Activated T-cell treated with anti-CD3 and anti-CD28 coated beads for 1 hour (primary cell): ENCODE measurements at places on chromosomes 1 and 21.
A peak's percentile ranks its signal among the peaks of the same experiment; 100 is the strongest.

- no peak for DNase-seq
Observed at GRCh38 chr1:158485455-158485854, 13.4 kb downstream of the OR10R2 start.

DNA sequence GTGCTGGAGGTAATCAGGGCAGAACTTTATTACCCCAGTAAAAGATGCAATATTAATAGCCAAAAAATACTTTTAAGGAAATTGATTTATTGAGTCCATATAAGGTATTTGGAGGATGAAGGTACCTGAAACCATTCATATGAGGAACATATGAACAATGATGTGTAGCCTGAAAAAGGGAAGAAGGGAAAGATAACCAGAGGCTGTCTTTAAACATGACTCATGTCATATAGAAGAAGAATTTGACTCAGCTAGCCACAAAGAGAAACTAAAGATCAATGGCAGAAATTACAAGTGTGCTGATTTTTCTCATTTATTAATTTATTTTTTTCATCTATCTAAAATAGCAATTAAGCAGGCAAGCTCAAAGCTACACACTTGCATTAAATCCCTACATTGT, 136.2 kb upstream of the DUSP10 start:
- no peak for DNase-seq

GRCh38 chr1:2914702-2915101, 106.6 kb upstream of the ACTRT2 start:
- DNase-seq: no peak

- no peak for DNase-seq
Observed at GRCh38 chr21:45844181-45844580, 137.4 kb upstream of the COL6A1 start.

DNA sequence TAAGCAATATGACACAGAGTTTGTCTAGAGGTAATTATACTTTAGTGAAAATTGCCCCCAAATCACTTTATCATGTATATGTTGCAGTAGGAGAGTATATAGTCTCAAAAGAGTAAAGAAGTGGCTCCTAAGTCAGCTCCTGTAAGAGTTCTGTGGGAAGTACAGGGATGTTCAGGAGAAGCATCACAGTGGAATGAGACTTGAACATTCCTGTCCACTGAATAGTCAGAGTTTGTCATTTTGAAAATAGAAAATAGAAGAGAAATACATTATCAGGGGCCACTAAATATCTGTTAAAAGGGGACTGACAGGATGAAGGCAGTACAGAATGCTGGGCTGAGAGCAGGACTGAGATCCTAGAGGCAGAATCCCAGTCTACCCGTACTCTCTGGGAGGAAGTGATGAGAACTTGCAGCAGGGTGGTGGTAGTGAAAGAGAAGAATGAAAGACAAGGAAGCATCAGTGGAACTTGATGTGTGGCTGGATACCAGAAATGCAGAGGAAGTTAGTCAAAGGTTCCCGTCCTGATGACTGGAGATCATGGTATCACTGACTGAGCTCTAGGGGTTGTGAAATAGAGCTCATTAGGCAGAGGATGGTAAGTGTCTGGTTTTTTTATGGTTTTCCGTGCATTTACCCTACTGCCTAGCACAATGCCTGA, 153.4 kb downstream of the FMN2 start:
- no peak for DNase-seq

- no peak for DNase-seq
Observed at GRCh38 chr1:107141491-107142126, 770 bp downstream of the NTNG1 start.

DNA sequence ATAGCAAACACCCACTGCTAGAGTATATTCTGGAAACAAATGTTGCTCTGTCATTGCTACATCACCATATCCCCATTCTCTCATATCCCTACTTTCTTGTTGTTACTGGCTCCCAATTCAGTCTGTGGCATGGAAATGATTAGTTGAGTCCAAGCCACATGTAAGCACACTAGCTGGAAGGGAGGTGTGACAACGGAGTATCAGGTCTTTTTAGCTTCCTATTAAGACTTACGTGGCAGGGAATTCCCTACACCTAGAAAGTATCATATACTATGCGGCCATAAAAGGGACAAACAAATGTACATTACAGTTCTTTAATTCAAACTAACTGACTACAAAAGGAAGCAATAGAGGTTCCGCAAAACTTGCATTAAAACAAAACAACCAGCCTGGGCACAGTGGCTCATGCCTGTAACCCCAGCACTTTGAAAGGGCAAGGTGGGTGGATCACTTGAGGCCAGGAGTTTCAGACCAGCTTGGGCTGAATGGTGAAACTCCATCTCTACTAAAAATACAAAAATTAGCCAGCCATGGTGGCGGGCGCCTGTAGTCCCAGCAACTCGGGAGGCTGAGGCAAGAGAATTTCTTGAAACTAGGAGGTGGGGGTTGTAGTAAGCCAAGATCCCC, 48.6 kb downstream of the INTS7 start:
- DNase-seq: no peak

DNA sequence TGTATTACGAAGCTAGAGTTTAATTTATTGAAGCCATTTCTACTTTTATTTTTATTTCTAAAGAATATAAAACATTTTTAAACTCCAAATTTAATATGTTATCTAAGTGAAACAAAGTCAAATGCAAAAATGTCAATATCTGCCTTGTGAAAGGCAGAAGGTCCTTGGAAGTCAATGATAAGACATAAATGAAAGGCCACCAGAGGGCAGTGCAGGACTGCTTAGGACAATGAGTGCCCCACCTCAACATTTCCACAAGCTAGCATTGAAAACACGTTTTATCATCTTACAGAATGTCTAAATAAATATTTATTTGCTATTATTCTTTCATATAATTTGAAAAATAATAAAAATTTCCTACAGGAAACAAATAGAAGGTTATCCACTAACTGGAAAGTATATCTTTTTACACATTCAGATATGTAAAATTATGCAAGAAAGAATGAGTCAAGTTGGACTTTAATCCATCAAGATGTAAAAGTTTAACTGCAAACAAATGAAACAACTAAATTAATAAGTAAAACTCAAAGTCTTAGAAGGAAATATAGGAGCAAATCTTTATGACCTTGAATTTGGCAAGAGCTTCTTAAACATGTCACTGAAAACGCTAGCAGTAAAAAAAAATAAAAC, 140.1 kb upstream of the FMN2 start:
- peak; percentile 41 for DNase-seq

DNA sequence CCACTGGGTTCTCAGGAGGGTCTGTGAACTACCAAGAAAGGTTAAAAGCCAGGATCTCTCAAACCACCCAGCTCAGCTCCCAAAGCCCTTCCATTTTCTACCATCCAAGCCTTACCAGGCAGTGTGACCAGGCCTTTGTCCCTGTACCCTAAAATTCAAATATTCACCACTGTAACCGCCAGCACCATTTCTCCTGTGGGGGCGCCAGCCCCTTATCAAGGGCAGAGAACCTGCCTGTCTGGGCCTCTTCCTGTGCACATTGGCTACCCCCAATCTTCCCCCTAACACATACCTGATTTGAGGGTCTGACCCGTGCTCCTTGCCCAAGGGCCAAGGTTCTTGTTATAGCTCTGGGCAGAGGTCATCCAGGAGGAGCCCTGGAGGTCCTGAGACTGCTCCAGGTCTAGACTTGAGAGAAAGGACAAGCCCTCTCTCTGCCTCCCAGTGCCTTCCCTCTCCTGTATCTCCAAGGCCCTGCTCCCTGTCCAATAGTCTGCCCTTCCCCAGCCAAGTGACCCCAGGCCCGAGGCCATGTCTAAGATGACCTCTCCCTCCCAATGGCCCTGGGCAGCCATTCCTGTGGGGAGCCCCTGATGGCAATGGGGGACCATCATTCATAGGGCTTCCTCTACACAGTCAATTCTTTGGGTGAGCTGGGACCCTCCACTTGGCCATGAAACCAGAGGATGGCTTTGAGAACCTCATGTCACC, 78.5 kb downstream of the FHAD1 start:
- no peak for DNase-seq

DNA sequence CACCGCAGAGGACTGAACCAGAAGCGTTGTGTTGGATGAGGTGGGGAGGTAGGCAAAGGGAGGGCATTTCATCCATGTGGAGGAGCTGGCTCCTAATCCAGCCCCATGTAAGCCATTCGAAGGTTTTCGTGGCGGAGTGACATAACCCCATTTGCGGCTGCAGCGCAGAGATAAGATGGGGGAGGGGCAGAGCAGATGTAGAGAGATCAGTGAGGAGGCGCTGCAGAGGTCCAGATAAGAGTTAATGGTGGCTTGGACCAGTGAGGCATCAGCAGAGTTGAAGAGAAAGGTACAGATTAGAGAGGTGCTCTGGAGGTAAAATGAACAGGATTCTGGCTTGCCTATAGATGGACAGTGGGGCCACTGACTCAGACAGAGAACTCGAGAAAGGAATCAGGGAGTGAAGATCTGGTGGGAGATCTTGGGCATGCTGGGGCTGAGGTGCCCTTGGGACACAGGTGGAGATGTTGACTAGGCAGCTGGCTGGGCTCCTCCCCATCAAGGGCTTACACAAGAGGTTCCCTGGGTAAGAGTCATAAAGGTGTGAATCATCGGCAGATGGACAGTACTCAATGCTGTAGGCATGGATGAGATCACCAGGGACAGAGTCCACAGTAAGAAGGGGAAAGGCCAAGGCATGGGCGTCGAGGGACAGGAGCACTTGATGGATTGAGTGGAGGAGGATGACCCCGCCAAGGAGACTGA, 7.8 kb upstream of the PTPRF start:
- DNase-seq: no peak

DNA sequence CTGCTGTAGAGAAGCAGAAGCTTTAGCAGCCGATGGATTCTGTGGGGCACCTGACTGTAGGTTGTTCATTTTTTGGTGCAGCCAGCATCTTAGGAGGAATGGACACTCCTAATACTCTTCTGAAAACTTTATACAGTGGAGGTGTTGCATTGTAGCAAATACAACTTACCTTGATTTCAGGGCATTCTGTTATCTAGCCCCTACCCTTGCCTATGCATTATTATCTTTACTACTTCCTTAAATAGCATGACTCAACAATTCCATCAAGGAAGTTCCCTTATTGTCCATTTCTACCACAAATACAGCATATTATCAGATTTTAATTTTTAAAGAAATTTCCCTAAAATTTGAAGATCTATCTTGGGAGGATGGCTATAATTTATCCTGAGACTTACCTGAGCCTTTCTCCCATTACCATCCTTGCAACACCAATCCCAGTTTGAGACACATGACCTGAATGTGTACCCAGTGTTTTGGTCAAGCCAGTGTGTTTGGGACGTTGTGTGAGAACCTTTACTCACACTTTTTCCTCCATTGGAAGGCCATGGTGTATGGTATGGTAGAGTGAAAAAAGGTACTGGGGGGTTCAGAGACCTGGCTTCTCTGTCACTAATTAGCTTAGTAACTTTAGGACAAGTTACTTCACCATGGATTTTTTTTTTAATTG, 9.2 kb downstream of the POU2F1 start:
- DNase-seq: no peak

DNA sequence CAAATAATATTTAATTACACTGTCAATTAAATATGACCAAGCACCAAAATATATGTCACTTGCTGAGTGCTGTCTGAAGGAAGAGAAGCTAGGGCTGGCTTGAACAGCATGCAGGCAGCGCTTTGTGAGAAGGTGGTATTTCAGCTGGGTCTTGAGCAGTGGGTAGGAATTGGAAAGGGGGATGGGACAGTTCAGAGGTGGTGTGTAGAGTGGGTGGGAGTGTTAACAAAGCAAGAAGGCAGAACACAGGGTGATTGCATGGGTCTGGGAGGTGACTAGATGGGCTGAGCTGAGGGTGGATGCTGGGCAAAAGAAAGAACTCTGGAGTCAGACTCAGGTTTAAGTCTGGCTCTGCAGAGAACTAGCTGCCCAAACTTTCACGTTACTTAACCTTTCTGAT, 14.3 kb upstream of the ETV3 start:
- DNase-seq: no peak

DNA sequence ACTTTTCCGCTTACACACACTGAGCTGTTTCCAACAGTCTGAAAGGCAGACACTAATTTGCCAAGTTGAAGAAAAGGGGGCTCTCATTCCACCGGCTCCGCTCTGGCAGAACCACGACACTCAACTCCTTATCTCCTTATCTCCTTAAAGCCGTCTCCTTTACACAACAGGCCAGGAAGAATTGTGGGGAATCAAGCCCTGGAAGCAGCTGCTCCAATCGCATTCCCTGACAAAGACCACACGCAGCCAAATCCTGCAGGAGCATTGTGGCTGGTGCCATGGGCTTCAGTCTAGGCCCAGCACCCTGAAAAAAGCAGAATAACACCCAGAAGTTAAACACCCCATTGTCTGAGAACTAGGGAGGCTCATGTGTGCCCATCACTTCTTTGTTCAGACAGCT, 24.1 kb downstream of the SUSD4 start:
- no peak for DNase-seq

DNA sequence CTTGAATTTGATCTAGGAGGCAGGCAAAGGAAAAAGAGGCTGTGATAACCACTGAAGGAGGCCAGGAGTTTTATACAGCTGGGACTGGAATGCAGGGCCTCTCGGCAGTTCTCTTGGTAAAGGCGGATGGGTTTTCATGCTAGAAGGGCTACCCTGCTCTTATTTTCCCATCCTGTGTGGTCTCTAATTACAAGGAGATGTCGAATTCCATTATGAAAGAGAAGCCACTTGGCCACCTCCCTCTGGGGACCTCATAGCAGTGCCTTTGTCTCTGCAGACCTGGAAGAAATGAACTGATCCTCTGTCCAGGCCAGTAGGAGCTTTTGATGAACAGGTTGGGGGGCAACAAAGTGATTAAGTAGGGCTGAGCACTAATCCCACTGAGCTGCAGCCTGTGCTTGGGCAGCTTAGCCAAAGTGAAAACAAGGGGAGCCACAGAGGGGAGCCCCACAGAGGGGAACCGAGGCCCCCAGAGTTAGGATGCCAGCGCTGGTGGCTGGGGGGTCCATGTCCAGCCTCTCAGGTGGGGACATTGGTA, 42.2 kb upstream of the BCAR3 start:
- no peak for DNase-seq

DNA sequence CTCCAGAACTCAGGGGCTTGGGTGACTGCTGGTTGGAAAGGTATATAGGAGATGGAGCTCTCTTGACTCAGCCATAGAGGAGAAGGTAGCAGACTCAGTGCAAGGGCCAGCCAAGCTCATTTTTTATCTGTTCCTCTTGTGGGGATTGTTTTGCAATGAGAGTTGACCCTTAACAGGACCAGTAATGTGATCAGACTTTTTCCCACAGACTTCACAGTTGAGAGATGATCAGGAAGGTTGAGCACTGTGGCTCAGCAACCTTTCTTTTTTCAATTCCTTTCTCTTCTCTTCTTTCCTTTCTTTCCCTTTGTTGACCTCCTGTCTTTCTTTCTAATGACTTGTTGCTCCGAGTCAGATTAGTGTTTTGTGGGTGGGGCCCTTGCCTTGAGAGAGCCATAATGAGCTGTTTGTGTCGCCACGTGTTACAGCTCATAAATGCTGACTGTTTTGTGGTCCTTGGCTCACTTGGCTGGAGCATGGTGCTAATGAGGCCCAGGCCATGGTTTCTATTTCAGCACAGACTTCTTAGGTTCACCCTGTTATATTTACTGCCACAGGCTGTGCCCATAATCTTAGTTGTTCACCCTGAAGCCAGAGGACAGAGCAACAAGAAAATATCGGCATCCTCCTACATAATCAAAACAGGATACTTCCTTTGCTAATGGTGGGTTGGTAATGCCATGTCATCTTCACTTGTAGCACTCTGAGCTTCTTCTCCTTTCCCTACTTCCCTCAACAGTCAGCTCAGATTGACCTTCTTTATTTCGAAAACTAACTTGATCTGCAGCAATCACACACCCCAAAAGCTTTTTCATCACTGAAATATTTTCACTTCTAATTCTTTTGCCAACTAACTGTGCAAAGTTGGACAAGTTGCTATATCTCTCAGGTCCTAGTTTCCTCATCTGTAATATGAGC, 13.9 kb downstream of the ADAM30 start:
- no peak for DNase-seq

GRCh38 chr1:76835203-76835602, 32.1 kb upstream of the ST6GALNAC5 start:
- no peak for DNase-seq
